ENCODE measurements at places on chromosomes 7 and 10.

DNA sequence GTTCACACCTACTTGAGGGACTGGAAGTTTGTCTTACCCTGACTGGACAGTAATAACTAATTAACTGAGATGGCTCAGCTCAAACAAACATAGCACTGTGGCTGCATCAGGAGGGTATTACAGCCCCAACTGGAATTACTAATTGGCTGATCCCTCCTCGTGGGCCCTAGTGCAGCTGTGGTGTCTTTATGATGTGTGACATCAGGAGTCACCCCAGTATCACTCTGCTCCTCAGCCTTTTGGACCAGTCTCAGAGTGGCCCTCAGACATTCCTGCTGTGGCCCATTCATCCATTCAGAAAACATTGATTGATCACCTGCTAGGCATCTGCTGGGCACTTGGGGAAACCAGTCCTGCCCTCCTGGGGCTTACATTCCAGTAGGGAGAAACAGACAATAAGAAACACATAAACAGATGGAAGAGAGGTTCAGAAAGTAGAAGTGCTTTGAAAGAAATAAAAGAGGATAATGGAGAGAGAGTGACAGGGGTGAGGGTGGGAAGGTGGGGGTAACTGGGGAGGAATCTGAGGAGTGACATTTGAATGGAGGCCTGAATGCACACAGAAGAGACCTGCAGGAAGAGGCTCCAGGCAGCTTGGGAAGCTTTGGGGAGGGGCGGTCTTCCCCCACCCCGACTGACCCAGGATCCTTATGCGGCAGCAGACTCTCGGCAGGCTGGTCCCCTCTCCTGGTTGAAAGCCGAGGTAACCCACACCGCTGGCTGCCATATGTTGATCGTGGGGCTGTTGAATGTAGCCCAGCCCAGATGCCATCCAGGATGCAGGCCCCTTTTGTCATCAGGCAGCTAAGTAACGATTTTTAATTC is 113.1 kb downstream of the C10orf105 start:
- DNase-seq = no peak

- DNase-seq = no peak
These were observed 58.4 kb downstream of the MAPK8 start for GRCh38 chr10:48364659-48365405.

DNA sequence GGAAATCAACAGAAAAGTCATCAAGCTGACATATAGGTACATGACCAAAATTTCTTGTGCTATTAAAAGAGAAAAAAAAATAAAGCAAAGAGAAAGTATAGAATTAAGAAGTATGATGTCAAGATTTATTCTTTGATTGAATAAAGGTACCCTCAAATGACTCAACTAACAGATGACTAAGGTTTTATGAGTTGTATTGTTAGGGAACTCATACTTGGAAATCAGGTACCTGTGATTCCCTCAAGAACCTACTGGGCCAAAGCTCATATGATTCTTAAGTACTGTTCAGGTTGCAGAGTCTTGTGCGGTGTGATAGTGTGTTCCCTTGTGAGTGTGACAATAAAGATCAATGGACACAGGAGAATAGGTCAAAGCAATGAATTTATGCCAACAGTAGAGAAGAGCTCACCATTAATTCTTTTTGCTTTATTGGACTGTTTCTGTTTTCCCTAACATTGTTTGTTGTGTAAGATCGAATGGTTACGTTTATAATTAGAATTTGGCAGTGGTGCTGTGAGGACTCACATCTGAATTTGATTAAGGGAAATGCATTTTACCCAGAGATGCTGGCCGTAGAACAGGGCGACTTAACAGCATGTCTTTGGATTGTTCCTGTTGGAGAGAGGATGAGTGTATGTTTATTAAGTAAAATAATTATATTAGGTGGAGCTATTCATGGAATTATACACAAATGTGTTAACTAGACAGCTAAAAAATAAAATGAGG is 293.2 kb upstream of the SEMA3D start:
- DNase-seq = no peak

GRCh38 chr7:101410743-101411507 is 48.2 kb downstream of the COL26A1 start:
- no peak for DNase-seq

- no peak for DNase-seq
These were observed 124.8 kb downstream of the CPED1 start for GRCh38 chr7:121113288-121113687.

GRCh38 chr10:126407831-126408230 is 19.6 kb upstream of the ADAM12 start:
- DNase-seq = no peak

DNA sequence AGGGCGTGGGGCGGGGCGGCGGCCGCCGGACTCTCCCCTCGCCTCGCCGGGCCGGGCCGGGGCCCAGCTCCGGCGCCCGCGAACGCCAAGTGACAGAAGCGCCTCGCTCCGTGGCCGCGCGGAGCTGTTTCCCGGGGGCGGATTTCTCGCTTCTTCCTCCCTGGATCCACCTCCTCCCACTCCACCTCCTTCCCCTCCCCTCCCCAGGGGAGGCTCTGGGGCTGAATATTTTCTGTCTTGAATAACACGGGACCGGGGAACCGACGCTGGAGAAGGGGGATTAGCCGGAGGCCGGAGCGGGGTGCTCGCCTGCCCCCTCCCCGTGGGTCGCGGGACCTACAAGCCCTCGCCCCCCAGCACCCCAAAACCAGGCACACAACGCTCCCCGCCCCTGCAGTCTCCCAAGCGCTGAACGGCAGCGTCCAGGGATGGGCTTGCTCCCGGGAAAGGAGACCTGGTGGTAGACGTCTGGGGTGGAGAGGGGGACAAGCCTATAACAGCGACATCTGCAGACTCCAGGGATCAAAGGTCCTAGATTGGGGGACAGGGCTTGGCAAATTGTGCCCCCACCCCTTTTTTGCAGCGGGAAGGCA is at the start of gene ARHGAP21:
Gene ARHGAP21, minus strand, starts transcription at position 100 of the 593 bp plus-strand sequence. CDS start 1,988 bp downstream, outside the sequence.
- DNase-seq = peak; percentile 69

- no peak for DNase-seq
These were observed 90.5 kb upstream of the TOMM7 start for GRCh38 chr7:22913158-22913557.

- DNase-seq = no peak
These were observed 181.0 kb upstream of the RNF32 start for GRCh38 chr7:156459582-156459981.

DNA sequence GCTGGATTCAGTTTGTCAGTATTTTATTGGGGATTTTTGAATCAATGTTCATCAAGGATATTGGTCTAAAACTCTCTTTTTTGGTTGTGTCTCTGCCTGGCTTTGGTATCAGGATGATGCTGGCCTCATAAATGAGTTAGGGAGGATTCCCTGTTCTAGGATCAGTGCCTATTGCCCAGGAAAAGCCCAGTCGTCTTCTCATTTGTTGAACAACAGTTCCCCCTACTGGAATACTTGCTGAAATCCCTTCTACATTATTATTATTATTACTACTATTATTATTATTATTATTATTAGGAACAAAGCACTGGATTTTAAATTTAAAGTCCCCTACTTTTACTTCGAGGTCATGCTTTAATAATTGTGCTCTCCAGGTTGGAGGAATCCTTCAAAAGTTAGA is 528.9 kb downstream of the MAGI2 start:
- no peak for DNase-seq

DNA sequence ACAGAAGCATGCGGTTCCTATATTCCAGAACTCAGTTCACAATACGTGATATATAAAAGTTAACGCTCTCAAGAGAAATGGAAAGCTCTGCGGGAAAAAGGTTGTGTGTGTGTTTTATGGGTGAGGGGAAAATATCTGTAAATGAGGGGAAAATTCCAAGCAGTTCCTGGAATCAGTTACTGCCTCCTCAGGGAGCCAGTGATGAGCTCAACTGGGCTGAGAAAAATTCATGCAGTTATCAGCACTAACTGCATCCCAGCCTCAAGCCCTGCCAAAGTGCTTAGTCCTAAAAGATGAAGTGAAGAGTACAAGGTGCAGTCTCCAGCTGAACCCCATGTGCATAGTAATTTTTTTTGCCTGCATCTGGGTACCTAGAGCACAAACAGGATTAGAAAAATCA is 191.9 kb downstream of the CDK14 start:
- DNase-seq = no peak

DNA sequence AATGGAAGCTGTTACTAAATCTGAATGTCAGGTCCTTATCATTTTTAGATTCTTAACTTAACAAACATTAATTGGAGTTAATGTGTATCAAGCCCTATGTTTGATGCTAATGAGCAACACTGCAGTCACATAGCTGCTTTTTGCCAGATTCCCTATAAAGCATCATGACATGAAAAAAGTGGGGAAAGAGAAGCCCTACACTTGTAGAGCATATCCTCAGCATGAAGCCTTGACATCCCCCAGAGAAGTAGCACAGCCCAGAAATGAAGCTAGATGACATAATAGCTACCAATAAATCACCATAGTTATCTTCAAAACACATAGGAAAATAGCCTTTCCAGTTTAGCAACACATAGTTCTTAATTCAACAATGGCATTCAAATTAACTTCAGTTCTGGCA is 49.2 kb upstream of the CDK1 start:
- no peak for DNase-seq

GRCh38 chr7:30200591-30200990 is 65.8 kb downstream of the MTURN start:
- no peak for DNase-seq

DNA sequence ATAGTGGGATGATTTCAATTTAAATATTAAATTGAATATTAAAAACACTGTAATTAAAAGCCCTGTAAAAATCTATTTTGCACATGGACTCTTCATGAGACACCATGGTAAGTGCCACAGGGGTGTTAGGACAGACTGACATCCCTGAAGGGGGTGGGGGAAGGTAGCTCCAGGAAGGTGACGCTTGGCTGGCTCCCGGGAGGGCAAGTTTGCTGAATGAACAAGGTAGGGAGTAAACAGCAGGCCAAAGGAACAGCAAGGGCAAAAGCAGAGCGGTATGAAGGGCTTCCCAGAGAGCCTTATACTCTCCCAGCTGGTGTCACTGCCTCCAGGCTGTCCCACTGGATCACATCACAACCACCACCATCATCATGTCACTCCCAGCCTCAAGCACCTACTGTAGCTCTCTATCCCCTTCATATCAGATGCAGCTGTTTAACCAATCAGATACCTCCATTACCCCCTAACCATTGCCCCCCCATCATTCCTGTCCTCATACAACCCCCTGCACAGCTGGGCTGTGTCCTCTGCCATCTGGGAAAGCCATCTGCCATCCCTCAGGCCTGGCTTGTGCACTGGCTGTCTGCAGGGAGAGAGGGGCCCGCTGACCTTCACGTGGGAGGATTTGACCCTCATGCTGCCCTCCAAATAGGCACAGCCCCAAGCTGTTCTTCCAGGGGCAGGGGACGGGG is 19.5 kb downstream of the HSPA12A start:
- no peak for DNase-seq

DNA sequence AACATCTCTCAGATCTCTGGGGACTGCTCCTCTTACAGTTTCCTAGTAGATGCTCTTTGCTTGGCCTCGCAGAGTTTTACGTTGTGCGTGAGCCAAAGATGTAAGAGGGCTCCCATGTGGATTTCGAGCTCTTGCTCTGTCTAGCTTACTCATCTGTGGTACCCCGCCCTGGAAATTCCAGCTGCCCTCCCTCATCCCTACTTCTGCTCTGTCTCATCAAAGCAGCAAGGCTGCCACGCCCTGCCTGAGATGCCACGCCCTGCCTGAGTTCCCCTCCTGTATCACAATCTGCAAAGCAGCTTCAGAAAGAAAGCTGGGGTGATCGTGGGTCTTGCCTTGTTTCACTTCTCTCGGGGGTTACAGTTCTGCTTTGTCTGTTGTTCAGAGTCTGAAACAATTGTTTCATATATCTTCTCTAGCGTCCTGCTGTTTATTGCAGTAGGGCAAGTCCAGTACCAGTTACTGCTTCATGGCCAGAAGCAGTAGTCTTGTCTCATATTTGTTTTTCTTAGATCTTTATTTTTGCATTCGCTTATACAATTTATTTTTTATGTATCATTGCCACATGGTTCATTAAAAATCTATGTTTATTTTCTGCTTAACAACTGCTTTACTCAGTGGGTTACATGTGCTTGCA is 36.1 kb upstream of the CCNY start:
- DNase-seq = peak; percentile 13

DNA sequence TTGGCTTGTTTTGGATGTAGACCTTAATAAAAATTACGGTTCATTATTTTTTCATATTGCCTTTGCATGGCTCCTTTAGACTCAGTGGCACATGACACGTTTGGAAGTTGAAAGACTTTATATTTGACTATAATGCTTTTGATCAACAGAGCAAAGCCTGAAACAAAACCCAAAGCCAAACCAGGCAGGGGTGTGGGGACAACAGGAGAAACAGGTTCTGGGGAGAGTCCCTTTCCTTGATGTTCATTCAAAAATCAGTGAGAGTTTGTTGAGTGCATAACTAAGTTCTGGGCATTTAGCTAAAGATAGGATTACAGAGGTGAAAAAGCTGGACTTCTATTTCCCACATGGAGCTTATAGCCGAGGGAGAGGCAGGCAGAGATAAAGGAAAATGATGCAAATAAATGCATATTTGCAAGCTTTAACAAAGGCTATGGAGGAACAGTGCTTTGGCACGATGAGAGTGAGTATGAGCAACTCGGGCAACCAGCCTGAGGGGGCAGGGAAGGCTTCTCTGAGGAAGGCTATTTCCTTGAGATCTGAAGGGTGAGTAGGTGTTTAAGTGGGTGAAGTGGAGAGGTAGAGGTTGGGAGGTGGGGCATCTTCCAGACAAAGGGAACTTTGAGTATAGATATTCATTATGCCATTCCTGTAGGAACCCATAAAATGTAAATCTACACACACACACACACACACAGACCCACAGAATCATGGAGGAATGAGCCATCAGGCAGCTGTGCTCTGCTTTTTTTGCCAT is 34.5 kb upstream of the PDZD8 start:
- no peak for DNase-seq

- DNase-seq = peak; percentile 62
These were observed 234.6 kb downstream of the DIP2C start for GRCh38 chr10:454860-455259.

DNA sequence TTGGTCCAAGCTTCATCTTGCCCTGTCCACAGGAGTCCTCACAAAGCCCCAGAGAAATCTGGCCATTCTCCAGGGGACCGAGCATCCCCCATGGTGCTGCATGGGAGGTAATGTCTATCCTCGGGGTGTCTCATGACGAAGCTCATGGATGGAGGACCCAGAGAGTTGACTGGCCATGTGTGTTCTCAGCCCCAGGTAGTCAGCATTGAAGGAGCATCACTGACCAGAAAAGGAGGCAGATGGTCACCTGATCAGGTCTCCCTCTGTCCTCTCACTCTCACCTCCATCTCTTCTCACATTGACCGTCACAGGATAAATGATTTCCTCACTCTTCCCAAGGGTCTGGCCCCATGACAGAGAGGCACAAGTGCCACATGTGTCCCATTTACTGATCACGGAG is 33.4 kb upstream of the GDF10 start:
- no peak for DNase-seq

DNA sequence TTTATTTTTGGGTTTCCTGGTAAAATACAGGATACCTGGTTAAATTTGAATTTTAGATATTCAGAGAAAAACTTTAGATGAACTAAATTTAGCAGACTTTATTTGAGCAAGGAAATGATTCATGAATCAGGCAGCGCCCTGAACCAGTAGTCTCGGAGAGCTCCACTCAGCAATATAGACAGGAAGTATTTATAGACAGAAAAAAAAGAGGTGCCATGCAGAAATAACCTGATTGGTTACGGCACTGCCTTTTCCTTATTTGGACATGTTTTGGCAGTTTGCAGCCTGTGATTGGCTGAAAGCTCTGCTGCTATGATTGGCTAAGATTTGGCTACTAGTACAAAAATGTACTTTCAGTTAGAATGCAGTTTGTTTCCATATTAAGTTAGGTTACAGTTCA is 198.3 kb upstream of the DKK1 start:
- no peak for DNase-seq

- DNase-seq = no peak
These were observed 29.1 kb downstream of the FAS start for GRCh38 chr10:89019569-89020327.

- DNase-seq = no peak
These were observed 19.8 kb downstream of the COL1A2 start for GRCh38 chr7:94414481-94414880.

All from gastrocnemius medialis (tissue), 4 donors.